ENCODE measurements at places on chromosomes 5 and 9.

- no peak for DNase-seq
These were observed 27.9 kb downstream of the LYRM7 start for GRCh38 chr5:131198625-131199024.

- DNase-seq = no peak
These were observed 176.6 kb upstream of the TBCA start for GRCh38 chr5:77952636-77953212.

DNA sequence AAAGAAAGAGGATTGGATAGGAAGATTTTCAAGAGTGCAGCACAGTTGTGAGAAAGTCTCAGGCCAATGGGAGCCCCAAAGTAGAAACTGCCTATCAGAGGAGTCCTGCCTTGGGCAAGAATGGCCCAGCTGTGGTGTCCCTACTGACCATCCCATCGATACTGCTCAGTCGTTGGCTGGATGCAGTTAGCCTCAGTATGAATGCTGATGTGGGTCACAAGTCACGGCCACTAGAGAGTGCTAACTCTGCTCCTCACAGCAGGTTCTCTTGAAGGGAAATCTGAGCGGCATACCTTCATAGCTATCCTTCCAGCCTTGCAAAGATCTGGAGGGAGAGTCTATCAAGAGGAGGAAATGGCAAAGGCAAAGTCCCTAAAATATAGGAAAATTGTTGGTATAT lies 11.6 kb upstream of the CETN3 start:
- no peak for DNase-seq

GRCh38 chr9:119509291-119509905 lies 140.2 kb upstream of the BRINP1 start:
- DNase-seq = no peak

DNA sequence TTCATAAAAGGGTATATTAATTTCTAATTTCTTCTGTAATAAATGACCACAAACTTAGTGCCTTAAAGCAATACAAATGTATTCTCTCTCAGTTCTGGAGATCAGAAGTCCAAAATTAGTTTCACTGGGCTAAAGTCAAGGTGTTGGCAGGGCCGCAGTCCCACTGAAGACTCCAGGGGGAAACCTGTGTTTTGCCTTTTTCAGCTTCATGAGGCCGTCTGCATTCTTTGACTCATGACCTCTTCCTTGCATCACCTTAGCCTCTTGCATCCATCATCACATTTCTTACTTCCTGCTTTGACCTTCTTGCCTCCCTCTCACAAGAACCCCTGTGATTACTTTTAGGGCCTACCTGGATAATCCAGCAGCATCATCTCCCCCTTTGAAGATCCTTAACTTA lies 42.0 kb upstream of the ALDH1B1 start:
- no peak for DNase-seq

- DNase-seq = peak; percentile 74
These were observed 168.6 kb downstream of the CARTPT start for GRCh38 chr5:71887680-71888079.

DNA sequence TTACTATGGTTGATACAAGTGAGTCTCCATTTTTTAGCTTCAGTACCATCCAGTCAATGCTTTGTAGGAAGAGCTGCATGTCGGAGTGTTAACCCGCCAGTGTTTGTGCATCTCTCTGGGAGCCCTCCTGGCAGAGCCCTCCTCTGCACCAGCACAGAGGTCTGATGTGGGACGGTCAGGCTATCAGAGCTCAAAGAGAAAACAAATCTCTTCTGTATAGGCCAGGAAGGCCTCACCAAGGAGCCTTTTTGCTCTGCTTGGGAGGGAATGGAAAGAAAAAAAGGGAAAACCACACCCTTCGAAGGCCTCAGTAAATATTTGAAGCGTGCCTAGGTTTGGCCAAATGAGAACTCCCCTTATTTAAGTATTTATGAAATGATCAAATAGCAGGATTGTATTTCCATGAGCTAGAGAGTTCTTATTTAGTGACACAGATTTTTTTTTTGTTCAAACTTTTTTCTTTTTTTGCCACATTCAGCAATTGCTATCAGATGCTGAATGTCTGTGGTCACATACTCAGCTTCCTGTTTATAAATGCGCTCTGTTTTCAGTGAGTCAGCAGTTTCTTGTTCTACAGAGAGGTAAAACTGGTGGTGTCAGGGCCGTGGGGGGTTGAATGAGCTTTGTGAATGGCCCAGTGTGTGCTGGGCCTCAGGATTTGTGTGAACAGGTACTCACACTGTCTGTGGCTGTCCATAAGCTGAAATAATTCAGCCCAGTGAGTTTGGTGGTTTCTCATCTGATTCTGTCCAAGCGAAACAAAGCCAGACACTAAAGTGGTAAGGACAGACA lies 226.6 kb downstream of the SNX18 start:
- peak; percentile 28 for DNase-seq

DNA sequence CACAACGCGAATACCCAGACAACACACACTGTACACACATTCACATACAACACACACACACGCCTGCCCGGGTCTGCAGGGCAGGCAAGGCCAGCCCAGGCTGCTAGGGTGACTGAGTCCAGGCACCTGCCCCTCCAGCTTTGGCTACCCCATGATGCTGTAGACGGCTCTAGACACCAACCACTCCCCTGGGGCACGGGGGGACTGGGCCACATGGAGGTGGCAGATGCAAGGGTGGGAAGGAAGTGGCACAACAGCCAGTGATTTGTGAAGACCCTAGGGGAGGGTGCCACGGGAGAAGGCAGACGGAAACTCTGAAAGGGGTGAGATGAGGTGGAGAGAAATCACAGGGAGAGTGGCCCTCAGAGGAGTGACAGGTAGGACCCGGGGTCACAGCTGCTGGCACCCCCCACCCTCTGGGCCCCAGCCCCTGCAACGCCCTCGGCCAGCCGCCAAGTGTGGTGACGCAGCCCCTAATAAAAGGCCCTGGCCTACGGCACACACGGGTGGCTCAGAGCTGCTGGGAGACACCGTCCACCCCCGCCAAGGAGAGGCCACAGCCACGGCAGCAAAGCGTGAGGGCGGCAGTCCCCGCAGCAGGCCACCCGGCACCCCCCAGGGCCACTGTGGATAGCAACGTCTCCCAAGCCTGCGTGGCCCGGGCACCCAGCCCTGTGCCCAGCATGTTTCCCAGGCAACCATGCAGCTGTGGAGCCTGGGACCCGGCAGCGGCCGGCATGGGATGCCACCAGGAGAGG lies 6.6 kb upstream of the CCDC187 start:
- DNase-seq = no peak

DNA sequence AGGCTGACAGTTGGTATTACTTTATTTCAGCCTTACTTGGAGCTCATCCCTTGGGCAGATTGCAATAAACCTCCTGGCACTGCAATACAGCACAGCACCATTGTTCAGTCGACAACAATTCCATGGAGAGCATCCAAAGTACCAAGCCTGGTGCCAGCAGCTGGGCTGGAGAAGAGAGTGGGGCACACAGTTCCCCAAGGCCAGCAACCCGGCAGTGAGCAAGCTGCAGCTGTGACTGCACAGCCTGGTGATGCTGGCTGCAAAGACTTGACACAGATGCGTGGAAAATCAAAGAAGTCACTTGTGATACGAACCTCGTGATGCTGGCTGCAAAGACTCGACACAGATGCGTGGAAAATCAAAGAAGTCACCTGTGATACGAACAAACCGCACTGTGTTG lies 125.4 kb downstream of the ATPSCKMT start:
- no peak for DNase-seq

- DNase-seq = no peak
These were observed 10.2 kb downstream of the MAN1B1 start for GRCh38 chr9:137096785-137097546.
